CD8-positive, alpha-beta T cell (primary cell): ENCODE measurements at places on chromosomes 2 and 18. TPM values are rescaled to one million over a fixed set of nuclear protein-coding genes. Genes with fewer than 3 reads are reported as not detected.

DNA sequence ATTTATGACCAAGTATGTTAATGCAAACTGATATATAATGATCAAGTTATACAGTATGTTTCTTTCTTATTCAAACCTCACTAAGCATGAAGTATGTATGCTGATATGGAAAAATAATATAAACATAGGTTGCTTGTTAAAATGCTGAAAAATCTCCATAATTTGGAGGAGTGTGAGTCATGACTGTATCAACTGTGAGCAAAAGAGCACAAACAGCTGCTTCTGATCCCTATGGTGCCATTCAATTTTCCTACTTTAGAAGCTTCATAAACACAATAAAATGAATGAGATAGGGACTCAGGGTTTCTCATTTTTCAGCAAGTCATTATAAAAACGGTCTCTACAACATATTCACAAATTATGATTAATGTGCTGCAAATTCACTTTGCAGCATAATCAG lies 129.9 kb upstream of the TFPI start:
- no peak for DNase-seq

GRCh38 chr18:55509631-55510324 lies 78.2 kb downstream of the TCF4 start:
- no peak for DNase-seq

ANO7 gene
- 0.30 TPM for total RNA-seq

- no peak for DNase-seq
Measured at GRCh38 chr2:47189635-47190034, 34.5 kb upstream of the STPG4 start.

- DNase-seq = no peak
Measured at GRCh38 chr2:157699806-157700205, 71.1 kb upstream of the ACVR1C start.

DNA sequence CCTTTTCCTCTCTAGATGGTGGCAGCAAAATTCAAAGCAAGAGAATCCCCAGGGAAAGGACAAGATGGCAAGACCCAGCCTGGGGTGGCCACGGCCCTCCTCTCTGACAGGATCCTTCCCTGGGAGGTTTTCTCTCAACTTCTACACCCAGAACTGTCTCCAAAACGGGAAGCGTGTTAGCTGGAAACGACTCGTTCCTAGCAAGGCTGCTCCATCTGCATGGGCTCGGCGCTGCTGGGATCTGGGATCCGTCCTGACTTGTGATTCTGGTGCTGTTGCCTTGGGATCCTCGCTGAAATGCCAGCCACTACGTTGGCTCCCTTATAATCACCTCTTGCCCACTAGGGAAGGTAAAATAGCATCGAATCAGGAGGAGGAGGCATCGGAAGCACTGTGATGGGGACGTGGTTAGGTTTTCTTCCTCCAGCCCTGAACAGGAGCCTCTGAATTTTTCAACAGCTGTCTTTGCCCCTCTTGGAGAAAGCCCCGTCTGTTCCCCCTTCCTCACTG lies 514.8 kb upstream of the MYT1L start:
- no peak for DNase-seq

- DNase-seq = no peak
Measured at GRCh38 chr2:207251022-207251421, 85.3 kb upstream of the KLF7 start.

RUFY4 gene
- total RNA-seq = 0.33 TPM

TTN gene
- 22.9 TPM for total RNA-seq

AGXT gene
- not detected for total RNA-seq

DNA sequence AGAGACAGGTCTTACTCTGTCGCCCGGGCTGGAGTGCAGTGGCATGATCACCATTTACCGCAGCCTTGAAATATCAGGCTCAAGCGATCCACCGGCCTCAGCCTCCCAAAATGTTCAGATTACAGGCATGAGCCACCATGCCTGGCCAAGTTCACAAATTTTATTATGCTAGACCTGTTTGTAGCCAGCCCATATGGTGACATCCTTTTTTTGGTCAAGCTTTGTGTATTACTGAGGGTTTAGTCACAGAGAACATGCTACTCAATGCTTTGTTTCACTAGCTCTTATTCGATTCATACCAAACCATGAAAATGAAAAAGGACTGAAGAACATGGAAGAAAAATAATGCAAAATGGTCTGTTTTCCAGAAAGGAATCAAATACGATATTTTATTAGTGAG lies 41.4 kb downstream of the DGKD start:
- no peak for DNase-seq

- no peak for DNase-seq
Measured at GRCh38 chr2:223580951-223581350, 21.2 kb downstream of the SCG2 start.

- DNase-seq = no peak
Measured at GRCh38 chr2:26223018-26223417, 21.4 kb downstream of the HADHA start.

- DNase-seq = no peak
Measured at GRCh38 chr2:15281681-15282080, 279.5 kb downstream of the NBAS start.

ST8SIA5 gene
- total RNA-seq = not detected

DNA sequence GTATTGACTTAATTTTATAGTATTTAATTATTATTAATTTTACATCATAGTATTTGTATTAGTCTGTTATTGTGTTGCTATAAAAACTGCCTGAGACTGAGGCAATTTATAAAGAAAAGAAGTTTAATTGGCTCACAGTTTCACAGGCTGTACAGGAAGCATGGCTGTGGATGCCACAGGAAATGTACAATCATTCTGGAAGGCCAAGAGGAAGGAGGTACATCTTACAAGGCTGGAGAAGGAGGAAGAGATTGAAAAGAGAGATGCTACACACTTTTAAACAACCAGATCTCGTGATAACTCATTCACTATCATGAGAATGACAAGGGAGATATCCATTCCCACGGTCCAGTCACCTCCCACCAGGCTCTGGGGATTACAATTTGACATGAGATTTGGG lies 2019.4 kb upstream of the PIK3C3 start:
- DNase-seq = no peak

- no peak for DNase-seq
Measured at GRCh38 chr2:12223732-12224131, 477.3 kb downstream of the LPIN1 start.

DNA sequence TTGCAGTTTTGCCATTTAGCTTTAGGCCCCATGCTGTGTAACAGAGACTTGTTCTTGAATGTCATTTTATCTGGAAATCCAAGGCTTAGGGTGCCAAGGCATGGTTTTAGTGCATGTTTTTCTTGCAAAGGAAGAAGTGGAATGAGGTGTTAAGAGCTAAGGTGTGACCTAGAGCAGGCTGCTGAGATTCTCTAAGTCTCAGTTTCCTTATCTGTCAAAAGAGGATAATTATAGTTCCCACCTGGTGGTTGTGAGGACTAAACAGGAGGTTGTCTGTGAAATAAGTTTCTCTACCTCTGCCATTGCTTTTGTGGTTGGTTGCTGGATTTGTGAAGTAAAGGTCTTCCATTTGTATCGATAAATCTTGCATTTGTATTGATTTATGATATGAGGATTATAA lies 82.0 kb downstream of the TANC1 start:
- DNase-seq = no peak

DNA sequence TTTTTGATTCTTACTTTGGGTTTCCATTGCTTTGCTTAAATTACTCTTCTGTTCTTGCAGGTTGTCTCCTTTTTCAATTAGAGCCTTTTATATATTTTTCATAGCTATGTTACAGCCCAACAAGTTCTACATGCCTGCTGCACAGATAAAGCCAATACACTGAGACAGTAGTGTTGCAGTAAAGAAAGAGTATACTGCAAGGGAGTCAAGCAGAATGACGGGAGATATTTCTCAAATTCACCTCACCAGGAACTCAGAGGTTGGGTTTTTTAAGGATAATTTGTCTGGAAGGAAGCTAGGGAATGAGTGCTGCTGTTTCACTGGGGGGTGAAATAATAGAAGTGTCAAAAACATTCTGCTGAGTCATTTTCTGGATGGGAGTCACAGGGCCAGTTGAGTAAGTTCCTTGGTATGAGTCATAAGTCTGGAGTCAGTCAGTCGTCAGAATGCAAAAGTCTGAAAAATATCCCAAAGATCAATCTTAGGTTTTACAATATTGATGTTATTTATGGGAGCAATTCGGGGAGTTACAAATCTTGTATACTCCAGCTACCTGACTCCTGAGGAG lies 193.0 kb upstream of the RGPD4 start:
- DNase-seq = no peak

SERPINB3 gene
- not detected for total RNA-seq

DNA sequence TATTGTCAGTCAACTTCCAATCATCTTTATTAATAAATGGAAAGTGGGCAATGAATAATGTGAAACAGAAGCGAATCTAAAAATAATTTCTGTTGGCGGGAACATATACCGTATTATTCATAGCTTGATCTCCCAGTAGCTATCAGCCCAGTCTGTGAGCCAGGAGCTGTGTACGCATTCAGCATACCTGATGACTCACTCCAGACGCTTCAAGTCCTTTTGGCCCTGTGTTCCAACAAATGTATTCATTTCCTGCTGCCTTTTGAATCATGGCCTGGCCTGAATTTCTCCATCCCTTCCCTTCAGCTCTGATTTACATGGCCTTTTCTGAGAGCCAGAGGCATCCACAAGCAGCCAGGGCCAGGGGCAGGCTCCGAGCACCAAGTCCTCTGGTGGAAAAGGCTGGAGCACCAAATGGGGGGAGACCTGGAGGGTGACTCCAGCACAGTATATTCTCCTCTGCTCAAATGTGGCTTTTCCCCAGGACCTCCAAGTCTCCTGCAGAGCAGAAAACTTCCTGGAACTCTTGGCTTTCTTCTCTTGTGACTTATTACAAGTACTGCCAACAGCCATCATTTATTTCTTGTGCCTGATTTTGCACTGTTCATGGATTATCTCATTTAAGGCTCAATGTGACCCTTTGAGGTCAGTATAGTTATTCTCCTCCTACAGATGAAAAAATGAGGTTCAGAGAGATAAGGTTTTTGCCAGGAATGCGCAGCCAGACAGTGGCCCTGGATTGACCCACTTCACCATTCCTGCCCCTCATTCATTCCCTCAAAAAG lies 108.7 kb downstream of the EN1 start:
- no peak for DNase-seq

MOGAT1 gene
- not detected for total RNA-seq

PSME4 gene
- total RNA-seq = 98.8 TPM

PID1 gene
- total RNA-seq = not detected

ST8SIA3 gene
- not detected for total RNA-seq

- DNase-seq = no peak
Measured at GRCh38 chr2:130915595-130916437, 79.1 kb downstream of the ARHGEF4 start.

- no peak for DNase-seq
Measured at GRCh38 chr2:20184067-20184938, 40.6 kb downstream of the SDC1 start.

- no peak for DNase-seq
Measured at GRCh38 chr2:224658780-224659405, 57.3 kb downstream of the CCDC195 start.

CCDC74B gene
- 0.27 TPM for total RNA-seq

GRCh38 chr2:98295275-98295674 lies 51.0 kb upstream of the CNGA3 start:
- DNase-seq = no peak

DNA sequence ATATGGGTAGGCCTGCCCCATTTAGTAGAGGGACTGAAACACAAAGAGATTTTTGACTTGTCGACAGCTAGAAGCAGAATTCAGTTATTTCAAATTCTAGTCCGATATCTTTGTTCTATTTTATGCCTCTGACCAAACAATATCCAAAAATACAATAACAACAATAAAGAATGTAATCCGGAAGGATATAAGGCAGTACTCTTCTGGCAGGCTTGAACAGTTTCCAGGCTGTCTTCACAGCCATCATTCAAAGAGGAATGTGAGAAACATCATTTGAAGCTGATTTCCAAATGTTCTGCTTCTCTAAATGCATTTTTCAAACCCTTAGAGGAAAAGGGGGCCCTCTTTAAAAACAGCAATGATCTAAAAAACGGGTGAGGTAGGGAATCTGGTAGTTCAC lies 36.7 kb upstream of the SPTBN1 start:
- no peak for DNase-seq

DNA sequence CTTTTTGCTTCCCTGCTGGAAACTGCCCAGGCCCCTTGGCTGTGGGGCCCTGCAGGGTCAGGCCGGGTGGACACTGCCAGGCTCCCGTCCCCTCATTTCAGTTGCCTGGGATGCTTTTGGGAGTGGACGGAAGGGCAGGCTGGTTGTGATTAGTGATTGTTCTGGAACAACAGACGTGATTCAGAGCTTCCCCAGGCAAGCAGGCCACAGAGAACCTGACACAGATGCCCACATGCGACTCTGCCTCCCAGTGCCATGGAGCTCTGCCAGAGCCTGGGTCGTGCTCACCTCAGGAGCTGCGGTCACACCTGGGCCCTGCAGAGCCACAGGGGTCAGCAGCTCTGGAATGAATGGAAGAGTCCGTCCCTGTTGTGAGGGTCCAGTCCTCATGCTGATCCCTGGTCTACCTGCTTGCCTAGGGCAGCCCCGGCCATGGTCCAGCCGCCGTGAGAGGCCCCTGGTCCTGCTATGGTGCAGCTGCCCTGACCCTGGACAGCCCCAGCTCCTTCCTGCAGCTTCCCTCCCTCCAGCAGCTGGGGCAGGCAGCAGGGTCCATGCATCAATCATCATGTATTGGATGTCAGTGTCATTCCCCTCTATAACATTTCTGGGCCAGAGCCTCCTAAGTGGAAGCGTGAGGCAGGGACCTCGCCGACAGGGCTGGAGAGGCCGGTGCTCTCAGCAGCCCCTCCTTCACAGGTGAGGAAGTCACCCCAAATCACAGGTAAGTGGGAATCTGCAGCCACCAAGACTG lies 518.6 kb upstream of the MYT1L start:
- DNase-seq = no peak

LIMS2 gene
- 2.9 TPM for total RNA-seq

- DNase-seq = no peak
Measured at GRCh38 chr2:39821871-39822270, 42.8 kb upstream of the THUMPD2 start.

- DNase-seq = no peak
Measured at GRCh38 chr2:133040170-133040569, 370.2 kb upstream of the LYPD1 start.

DNA sequence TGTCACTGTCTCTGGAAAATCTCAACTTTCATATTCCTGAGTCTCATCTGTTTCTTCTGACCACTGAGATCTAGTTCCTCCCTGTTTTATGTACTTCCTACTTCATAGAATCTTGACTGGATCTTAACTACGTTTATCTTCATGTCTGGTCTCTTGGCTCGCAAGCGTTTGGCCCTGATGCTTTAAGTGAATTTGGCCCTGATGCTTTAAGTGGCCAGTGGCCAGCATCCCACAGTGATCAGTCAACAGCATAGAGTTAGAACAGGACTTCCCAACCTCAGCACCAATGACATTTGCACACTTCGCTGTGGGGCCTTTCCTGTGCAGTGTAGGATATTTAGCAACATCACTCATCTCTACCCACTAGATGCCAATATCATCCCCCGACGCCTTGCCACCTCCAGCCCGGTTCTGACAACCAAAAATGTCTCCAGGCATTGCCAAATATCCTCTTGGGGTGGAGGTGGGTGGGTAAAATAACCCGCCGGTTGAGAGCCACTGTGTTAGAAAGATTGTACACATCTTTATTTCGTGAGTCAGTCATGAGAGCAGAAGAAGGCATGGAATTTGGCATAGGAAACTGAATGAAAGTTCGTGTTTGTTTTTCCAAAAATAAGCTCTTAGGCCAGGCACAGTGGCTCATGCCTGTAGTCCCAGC lies 12.2 kb downstream of the TM4SF20 start:
- DNase-seq = no peak

BOLL gene
- total RNA-seq = not detected

GRCh38 chr2:238379096-238379810 lies 47.5 kb upstream of the ASB1 start:
- DNase-seq = no peak
